ENCODE measurements at places on chromosomes 5 and 9.

DNA sequence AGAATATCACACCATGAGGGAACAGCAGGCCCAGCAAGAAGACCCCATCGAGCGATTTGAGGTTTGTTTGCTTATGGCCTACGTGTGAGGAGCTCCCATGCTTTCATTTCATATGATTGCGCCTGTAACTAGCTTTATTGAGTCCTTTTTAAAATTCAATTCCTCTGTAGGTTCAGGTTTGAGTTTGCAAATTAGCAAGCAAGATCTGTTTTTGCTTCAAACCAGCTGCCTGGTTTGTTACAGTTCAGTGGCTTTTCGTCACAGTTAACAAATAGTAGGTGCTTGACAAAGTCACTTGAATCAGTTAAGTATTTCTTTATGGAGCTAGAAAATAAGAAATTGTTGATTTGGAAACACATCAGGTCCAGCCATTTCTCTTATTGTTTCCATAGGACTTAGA lies 56.3 kb downstream of the GPR21 start:
- no peak for DNase-seq

DNA sequence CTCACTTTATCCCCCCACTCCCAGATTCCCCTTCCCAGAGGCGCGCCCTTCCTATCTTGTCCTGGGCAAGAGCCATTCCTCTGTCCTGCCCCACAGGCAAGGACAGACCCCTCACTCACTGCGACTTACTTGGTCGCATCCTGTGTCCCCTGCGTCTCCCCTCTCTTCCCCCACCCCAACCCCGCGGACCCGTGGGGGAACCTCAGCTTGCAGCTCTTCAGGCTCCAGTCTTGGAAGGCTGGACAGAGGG lies 542 bp downstream of the GGTA1 start:
- DNase-seq = no peak

DNA sequence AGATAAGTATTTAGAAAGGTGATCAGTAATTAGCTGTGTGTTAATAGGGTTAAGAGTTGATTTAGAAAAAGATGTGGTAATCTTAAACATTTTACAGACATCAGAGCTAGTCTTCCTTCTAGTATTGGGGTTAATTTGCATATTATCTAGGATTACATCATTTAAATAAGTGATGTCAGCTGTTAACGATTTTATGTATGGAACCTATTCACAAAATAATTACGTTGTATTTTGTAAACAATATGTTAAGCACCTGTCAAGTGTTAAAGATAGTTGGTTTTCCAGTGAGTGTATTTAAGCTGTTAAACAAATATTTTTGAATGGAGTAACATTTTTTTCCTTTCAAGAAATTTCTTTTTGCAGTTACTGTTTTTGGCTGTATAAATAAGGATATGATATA lies 2.2 kb downstream of the DCP2 start:
- no peak for DNase-seq

DNA sequence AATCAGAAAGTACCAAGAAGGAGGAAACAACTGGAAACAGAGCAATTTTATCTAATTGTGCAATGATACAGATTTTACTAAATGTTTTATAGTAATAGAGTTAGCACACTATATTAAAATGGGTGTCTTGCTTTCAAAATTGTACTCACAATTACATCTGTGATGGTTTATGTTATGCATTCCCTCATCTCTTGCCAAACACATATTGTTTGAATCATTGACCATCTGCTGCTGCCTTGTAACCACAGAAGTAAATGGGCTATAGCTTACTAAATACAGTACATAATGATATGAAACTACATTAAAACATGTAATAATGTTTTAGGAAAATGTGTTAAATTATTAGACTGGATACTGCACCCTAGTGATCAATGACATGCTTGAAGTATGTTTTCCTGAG lies 158.1 kb downstream of the SLC25A46 start:
- no peak for DNase-seq

DNA sequence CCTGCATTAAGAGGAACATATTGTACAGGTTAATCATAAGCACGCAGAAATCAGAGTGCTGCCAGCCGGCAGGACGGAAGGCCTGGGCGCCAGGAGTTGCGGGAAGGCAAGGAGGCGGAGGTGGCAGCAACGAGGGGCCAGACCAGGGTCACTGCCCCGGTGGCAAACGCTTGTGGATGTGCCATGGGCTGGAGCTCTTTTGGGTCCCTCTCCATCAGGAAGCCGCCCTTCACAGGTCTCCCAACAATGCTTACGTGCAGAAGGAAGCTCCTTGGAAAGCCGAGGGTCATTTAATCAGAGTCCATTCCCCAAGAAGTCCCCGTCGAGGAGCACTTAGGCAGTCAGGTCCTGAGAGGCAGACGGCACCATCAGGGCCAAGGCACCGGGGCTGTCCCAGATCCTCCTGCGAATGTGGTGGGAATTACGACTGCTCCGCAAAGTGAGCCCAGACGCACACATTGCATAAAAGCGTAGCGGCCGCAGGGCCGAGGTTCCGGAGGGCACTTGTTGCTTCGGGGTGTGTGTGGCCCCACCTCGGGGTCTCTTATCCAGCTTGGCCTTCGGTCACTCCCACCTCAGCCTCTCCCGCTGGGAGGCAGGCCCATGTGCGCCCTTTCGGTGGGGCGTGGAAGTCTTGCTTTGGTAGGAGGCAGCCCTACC lies 20.5 kb downstream of the MRPL36 start:
- no peak for DNase-seq

GRCh38 chr9:138072161-138072842 lies 194.7 kb downstream of the CACNA1B start:
- no peak for DNase-seq

- DNase-seq = no peak
Observed at GRCh38 chr9:114674076-114674797, 7.8 kb downstream of the TEX48 start.

DNA sequence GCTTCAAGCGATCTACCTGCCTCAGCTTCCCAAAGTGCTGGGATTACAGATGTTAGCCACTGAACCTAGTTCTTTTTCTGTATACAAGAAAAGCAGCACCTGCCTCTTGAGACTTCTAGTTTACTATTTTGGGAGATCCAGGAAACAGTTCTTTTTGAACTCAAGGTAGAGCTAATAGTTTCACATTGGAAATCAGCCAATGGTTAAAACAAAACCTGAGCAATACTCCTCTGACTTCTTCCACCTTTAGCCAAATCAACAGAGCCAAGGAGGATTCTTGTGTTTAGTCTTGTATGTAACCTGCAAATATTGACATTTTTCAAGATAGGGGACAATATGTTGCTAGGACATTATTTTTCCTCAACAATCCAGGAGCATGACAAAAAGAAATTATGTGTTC lies 349.4 kb downstream of the SH3GL2 start:
- DNase-seq = no peak

- DNase-seq = no peak
Observed at GRCh38 chr5:58795327-58795726, 212.5 kb downstream of the RAB3C start.

GRCh38 chr9:27929841-27930240 lies 356.6 kb upstream of the C9orf72 start:
- DNase-seq = no peak

All from GM12865 (cell line).